Thoracic aorta (tissue), 2 donors: ENCODE measurements at places on chromosomes 6 and 20. TPM values are rescaled to one million over a fixed set of nuclear protein-coding genes. Genes with fewer than 3 reads are reported as not detected.

- no peak for DNase-seq
Observed at GRCh38 chr6:168007592-168008338, 10.3 kb downstream of the KIF25 start.

DNA sequence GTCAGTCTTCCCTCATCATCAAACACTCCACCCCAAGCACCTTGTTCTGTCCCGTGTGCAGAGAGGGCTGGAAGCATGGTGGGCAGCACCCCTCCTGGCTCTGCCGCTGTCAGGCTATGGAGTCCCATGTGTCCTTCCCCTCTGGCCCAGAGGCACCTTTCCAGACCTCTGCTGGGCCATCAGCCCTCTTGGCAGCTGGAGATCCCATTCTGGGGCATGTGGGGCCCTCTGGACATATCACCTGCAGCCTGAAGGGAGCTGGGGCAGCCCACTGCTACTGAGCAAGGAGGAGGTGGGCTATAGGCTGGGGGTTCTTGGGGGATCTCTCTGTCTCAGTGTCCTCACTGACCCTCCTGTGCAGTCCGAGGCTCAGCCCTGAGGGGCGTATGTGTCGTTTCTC, 42.2 kb downstream of the SUN5 start:
- DNase-seq: no peak

Gene WDR27
- total RNA-seq: 22.5 TPM

Gene CALHM5
- 16.7 TPM for total RNA-seq

GRCh38 chr6:971981-972640, 279.2 kb upstream of the EXOC2 start:
- no peak for DNase-seq

Gene PTK6
- total RNA-seq: not detected

DNA sequence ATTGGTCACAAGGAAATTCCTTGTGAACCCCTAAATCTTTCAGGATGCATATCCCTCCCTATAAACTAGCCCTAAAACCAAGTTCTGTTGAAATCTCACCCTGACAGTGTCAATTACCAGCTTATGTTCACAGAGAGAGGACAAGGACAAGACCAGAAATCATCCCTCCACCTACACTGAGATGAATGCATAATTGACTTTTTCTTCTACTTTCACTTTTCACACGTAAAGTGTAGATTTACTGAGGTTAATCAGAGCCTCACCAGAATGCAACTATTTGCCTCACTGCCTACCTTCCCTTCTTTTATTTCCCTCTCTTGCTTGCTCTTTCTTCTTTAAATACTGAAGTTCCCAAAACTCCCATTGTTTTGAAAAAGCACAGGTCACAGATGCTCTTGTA, 15.3 kb upstream of the NKAIN2 start:
- no peak for DNase-seq
